ENCODE measurements at places on chromosomes 16 and 17.

GRCh38 chr16:66511602-66512271, 38.2 kb downstream of the TK2 start:
- DNase-seq = peak; percentile 39

DNA sequence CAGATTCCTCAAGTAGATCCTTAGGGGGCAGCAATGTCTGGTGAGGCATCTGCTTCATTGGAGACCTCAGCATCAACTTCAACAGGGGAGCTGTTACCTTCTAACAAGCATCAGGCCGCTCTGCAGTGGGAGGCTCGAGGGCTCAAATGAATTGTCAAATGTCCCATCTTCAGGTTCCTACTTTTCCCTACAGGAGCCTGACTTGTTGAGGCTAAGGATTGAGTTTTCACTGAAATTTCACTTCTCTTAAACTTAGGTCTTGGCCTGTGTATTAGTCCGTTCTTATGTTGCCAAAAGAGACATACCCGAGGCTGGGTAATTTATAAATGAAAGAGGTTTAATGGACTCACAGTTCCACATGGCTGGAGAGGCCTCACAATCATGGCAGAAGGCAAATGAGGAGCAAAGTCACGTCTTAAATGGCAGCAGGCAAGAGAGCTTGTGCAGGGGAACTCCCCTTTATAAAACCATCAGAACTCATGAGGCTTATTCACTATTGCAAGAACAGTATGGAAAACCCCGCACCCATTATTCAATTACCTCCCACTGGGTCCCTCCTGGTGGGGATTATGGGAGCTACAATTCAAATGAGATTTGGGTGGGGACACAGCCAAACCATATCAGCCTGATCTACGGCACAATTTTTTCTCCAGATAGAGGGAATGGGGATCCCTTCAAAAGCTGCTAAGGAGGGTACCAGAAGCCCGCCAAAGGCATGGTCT, 5.1 kb upstream of the CD300LD start:
- no peak for DNase-seq

DNA sequence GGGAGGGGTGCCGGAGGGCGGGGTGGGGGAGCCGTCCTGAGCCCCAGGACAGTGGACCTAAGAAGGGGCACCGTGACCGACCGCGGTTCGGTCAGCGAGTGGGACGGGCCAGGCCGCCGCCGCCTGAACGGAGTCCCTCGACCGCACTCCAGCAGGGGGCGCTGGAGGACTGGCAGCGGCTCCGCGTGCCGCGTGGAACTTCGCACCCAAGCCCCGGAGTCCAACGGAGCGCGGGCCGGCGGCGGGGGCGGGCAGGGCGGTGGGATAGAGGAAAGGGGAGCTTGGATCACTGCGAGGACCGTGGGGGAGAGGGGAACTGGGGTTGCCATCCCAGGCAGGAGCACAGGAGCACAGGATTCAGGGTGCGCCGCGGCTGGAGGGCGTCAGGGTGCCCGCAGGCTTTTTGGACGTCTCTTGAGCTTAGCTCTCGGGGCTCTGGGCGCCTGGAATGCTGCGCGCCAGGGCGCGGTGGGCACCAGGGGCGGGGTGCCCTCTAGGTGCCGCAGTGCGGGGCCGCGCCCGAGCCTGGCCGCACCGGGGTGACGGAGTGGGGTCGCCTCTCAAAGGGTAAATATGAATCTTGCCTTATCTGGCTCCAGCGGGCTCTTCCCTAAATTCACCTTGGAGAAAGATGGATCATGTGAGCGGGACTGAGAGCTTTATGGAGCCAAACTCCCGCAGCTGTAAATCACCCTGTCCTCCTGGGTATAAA, 379 bp upstream of the OTOP2 start:
- DNase-seq = peak; percentile 82

- DNase-seq = no peak
These were observed 31.3 kb downstream of the MPHOSPH6 start for GRCh38 chr16:82138478-82139285.

DNA sequence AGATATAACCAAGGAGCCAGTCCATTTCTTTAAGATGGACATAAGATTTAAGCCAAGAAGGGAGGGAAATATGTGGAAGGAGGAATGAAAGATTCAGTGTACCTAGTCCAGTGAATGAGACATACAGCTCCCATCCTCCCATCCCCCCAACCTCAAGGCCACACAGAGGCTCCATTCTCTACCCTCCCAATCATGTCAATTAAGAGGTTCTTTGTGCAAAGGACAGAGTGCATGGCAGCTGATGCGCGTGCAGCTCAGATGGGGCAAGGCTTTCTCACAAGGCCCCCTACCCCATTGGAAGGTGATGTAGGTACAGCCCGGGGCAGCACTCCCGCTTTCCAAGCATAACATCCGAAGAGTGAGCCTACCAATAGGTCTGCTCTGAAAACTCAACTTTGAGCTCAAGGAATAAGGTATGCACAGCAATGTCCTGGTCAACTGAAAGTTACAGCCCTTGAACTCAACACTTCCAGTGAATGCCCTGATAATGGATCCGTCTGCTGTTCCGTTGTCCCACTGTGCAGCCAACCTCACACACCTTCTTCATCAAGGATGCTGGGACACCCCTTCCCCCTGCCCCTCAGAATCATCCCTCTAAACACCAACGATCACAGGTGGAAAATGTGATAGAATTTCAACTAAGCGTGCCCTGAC, 458.1 kb downstream of the SOX9 start:
- no peak for DNase-seq

DNA sequence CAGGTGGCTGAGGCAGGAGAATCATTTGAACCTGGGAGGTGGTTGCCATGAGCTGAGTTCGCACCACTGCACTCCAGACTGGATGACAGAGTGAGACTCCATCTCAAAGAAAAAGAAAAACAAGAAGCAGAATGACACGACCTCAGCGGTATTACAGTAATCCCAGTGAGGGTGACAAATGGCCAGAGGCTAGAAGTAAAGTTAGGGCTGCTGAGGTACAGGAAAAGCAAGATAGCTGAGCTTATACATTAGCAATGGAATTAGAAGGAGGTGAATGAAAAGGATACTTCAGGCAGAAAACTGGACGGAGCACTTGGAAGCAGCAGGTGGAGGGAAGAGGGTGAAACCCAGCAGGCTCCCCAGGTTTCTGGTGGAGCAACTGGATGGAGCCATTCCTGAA, 26.1 kb upstream of the AMZ2 start:
- DNase-seq = no peak

DNA sequence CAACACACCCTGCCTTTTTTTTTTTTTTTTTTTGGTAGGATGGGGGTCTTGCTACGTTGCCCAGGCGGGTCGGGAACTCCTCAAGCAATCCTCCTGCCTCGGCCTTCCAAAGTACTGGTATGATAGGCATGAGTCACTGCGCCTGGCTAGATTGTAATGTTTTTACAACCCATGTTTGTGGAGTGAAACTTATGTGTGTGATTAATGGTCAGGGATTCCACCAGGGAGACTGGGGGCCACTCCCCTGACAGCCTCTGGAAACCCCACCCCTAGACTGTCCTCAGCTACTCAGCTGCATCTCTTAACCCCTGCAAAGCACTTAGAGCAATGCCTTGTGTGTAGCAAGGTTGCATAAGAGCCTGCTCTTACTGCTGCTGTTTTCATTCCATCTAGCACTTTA, 220.5 kb downstream of the PARN start:
- DNase-seq = no peak

DNA sequence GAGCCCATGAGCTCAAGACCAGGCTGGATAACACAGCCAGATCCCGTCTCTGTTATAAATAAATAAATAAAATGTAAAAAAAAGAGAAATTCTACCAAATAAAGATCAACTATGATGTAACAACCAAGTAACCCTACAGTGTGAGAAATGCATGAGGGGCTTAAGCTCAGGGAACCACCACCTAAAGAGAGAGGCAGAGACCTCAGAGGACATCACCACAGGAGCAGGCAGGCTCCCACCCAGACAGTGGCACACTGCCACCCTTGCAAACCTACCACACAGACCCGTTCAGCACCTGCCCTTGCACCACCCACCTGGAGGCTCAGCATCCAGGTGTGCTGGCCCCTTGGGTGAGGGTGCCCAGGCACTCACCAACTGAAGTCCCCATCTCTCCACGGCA, 45.6 kb downstream of the ANKRD11 start:
- DNase-seq = no peak

- no peak for DNase-seq
These were observed 9.7 kb upstream of the CLEC18A start for GRCh38 chr16:69941251-69942098.

DNA sequence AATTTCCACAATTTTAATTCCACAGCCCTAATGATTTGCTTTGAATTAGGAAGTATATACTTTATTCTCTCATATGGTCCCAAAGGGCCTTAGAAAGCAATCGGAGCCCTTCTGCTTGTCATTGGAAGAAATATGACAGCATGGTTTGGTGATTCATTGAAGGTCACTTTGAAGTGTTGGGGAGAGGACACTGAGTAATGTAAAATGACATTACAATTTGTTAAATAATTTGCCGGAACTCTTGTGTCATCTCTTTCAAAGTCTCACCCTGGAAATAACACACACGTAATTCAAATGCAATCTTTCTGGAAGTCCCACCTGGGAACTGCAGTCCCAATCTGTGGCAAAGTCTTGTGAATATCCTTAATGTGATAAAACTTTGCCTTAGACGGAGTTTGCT, 59.8 kb downstream of the BMERB1 start:
- DNase-seq = peak; percentile 49

DNA sequence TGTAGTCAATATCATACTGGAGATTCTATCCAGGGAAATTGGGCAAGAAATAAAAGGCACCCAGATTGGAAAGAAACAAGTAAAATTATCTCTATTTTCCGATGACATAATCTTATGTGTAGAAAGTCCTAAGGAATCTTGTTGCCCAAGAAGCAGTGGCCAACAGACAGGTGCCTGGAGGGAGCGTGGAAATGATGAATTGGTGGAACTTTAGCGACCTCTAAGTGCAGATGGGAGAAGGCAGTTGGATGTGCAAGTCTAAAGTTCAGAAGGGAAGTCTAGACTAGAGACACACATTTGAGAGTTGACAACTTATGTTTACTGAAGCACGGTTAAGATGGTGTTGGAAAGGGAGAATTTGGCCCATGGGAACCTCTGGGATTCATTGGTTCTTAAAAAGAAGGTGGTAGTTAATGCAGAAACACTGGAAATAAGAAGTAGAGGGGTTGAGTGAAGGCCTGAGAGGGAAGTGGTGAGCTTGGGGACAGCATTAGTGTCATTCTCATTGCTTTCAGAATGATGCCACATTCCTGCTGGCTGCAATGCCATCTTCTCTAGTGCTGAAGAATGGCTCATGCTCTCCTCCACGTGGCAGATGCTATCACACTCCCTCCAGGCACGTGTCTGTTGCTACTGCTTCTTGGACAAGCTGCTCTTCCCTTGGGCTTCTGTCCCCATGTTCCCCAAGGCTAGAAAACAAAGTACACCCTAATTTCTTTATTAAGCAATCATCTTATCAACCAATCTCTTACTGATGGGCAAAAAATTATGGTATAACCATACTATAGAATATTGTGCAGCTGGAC, 24.0 kb downstream of the TAT start:
- DNase-seq = no peak

DNA sequence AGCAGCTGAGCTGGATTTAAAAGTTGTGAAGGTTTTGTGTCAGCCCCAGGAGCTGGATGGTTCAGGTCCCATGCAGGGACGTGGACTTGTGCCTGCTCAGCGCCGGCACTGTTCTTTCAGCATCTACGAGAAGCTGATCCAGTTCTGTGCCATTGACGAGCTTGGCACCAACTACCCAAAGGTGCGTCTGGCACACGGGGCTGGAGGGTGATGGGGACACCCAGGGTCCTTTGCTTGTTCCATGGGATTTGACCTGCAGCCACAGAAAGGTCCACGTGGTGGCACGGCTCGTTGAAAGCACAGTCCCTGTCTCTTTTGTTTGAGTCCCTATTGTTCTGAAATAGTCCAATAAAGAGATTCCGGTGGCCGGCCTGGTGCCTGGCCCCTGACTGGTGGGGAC, 18.1 kb upstream of the ITGB4 start:
- no peak for DNase-seq

DNA sequence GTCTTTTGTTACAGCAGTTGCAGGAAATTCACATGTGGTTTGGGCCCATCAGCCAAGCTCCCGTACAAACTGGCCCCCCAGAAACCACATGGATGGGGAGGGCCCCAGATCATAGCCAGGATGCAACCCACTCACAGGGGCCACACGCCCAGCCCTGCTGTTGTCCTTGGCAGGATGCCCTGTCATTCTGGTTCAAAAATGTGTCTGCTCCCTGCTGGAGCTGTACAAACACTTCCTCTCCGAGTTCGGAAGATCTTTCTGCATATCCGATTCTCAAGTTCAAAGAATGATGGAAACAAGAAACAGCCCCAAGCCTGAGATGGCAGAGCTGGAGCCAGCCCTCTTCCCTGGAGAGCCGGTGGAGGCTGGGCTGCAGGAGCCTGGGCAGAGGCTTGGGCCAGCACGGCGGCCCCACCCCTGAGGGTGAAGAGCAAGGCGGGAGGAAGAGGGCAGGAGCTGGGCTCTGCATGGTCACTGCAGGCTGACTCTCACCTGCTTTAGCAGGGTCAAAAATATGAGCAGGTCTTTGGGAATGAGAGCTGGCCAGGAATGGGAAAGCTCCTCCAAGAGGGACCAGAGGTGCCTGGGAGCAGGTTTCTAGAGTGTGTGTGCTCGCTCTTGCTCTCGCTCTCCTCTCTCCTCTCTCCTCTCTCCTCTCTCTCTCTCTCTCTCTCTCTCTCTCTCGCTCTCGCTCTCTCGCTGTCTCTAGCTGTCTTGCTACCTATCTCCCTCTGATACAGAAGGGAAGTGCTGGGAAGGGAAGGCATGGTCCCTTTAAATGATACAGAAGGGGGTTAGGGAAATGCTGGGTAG, 34.7 kb upstream of the ENPP7 start:
- peak; percentile 72 for DNase-seq
